8988T (cell line): ENCODE measurements at places on chromosomes 2 and 18.
A peak's percentile ranks its signal among the peaks of the same experiment; 100 is the strongest.

DNA sequence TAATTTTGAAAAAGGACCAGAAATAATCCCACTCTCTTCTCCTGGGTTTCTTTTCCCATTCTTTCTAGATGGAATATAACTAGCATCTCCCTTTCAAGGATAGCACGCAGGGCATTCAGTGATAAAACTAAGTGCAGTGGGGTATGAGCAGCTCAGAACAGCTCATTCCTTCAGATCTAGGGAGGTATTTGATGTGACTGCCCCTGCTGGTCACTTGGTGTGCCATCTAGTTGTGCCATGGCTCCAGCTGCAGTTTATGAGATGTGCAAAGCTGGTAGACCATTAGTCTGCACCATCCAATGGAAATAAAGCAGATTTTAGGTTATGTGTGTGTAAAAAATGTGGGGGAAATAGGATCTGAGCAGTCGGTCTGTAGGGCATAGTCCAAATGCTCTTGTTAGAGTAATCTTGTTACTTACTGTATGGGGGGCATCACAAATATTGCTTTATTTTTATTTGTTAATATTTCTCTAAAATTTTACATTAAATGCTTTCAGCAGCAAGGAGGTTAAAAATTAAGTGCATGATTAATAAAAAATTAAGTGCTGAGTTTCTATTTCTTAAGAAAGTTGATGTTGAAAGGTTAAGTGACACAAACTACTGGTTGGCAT lies 38.9 kb downstream of the CTAGE1 start:
- peak; percentile 59 for DNase-seq

DNA sequence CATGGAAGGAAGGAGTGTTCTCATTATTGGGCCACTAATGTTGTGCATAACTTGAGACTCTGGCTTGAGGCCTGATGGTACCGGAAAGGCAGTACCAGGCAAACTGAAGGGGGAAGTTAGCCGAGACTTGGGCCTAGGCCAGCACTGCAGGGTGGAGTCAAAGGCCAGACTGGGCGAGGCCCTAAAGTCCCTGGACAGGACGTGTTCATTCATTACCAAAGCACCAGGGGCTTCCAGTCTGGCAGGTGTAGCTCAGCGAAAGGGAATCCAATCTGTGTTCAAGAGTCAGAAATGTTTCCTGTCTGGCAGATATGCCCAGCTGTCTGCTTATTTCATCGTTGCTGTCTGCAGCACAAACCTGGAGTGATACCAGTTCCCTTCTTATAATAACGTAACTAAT lies 4.7 kb upstream of the ITSN2 start:
- no peak for DNase-seq

- DNase-seq: no peak
Observed at GRCh38 chr2:215466097-215466909, 30.4 kb upstream of the FN1 start.

- DNase-seq: no peak
Observed at GRCh38 chr2:215022418-215022817, 116.0 kb downstream of the ABCA12 start.
